ENCODE measurements at places on chromosomes 2 and 18.

GRCh38 chr2:40384714-40385113 lies 67.2 kb downstream of the SLC8A1 start:
- peak; percentile 1 for DNase-seq

GRCh38 chr18:45081566-45082181 lies 401.0 kb downstream of the SETBP1 start:
- DNase-seq, result no peak

- no peak for DNase-seq
These were observed 64.8 kb downstream of the DIPK1C start for GRCh38 chr18:74392323-74392722.

- DNase-seq, result no peak
These were observed 139.3 kb downstream of the ACOXL start for GRCh38 chr2:110871637-110872036.

- no peak for DNase-seq
These were observed 42.6 kb downstream of the FOSL2 start for GRCh38 chr2:28435241-28435640.

DNA sequence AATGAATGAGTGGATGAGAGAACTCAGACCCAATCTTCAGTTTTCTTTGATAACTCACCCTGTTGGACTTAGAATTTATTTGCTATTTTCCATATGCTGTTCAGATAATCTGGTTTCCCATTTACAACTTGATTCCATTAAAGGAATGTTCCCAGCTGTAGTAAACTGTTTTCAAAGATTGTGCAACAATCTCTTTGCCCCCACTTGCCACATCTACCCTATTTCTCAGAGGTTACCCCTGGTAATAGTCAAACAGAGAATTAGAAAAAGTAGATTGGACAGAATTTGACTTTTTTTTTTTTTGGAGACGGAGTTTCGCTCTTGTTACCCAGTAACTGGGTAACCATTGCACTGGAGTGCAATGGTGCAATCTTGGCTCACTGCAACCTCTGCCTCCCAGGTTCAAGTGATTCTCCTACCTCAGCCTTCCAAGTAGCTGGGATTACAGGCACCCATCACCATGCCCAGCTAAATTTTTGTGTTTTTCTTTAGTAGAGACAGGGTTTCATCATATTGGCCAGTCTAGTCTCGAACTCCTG lies 93.4 kb upstream of the SIX2 start:
- DNase-seq, result no peak

GRCh38 chr2:32652555-32653209 lies 24.8 kb downstream of the TTC27 start:
- no peak for DNase-seq

- no peak for DNase-seq
These were observed 80.6 kb downstream of the CLIP4 start for GRCh38 chr2:29195796-29196195.

GRCh38 chr2:130328710-130329109 lies 14.0 kb upstream of the IMP4 start:
- DNase-seq, result no peak

- DNase-seq, result no peak
These were observed 107.6 kb downstream of the SMAD7 start for GRCh38 chr18:48843162-48843561.

- DNase-seq, result no peak
These were observed 154.9 kb downstream of the MYO3B start for GRCh38 chr2:170332676-170333402.

DNA sequence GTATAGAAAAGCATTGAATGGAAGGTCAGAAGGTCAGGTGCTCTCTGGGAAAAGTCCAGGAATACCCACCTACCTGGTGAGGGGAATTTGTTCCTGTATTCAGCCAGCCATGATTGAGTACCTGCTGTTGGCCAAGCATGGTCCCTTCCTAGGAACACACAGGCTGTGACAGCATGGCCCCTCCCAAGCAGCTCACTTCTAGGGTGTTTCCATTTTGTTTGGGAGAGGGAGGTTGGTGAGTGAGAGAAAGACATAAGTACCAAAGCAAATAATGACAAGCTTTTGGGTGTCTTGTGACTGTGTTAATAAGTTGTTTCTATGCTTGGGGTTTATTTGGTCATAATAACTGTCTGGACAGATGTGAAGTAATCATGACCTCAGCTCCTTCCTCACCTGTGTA lies 46.3 kb downstream of the CABLES1 start:
- DNase-seq, result no peak

DNA sequence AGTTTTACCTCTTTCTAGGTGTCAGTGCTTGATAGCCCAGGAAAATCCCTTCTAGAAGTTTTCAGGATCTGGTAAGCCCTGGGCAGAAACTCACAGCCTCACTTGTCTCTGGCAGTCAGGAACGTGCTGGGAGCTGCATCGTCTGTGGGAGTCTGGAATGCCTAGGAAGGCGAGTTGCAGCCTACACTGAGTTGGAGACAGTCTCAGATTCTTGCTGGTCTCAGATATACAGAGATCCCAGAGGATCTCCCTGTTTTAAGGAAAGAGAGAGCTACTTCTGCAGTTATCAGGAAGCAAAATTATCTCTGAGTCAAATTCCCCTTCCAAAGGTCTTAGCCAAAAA lies 104.4 kb upstream of the CDC42EP3 start:
- DNase-seq, result no peak

DNA sequence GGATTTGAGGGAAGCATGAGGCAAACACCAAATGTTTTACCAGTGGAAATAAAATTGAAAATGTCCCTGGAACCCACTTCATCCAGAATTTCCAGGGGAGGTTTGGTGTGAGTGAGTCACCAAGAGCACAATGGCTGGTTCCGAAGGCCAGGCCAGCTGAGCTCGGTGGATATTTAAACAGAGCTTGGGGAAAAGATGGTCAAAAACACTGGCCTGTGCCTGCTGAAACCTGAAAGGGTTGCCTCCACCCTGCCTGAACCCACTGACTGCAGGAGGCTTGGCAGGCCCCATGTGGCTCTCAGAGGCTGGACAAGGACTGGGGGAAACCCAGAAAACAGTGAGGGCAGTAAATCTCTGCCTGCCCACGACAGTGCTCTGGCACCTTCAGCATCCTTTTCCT lies 93.9 kb downstream of the TTC32 start:
- DNase-seq, result no peak

DNA sequence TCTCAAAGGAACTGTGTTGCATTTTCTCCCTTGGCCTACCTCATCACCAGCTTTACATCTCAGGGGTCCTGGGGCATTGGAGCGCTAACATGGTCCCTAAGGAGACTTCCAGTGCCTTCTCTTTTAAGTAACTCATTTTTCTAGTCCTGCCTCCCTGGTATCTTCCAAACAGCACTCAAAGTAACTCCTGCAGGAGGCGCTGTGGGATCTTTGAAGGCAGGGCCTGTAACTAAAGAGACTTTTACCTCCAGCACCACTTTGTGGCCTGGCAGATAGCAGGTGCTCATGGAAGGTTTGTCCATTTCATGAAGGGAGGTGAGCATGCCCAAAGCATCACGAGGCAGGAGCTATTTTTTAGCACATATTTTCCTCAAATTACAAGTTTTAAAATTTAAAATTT lies 411.0 kb upstream of the GYPC start:
- peak; percentile 5 for DNase-seq

GRCh38 chr2:72915320-72915906 lies 1.9 kb upstream of the EMX1 start:
- DNase-seq, result no peak

- no peak for DNase-seq
These were observed 33.6 kb downstream of the ZCCHC2 start for GRCh38 chr18:62556397-62556796.

DNA sequence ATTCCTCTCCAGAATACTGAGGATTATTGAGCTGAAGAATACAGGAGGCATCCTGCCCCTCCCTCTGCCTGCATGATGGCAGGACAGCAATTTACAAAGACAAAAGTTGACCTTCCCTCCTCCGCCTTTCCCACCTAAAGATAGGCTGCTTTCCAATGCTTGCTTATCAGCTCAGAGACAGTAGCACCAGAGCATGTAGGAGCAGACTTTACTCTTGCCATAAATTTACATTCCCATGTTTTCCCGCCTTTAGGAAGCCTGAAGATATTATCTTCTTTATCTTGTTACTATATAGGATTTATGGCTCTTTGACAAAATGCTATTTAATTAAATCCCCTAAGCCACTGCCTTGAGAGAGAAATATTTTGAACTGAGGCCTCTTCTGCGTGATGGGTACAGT lies 135.6 kb upstream of the HNMT start:
- DNase-seq, result no peak

DNA sequence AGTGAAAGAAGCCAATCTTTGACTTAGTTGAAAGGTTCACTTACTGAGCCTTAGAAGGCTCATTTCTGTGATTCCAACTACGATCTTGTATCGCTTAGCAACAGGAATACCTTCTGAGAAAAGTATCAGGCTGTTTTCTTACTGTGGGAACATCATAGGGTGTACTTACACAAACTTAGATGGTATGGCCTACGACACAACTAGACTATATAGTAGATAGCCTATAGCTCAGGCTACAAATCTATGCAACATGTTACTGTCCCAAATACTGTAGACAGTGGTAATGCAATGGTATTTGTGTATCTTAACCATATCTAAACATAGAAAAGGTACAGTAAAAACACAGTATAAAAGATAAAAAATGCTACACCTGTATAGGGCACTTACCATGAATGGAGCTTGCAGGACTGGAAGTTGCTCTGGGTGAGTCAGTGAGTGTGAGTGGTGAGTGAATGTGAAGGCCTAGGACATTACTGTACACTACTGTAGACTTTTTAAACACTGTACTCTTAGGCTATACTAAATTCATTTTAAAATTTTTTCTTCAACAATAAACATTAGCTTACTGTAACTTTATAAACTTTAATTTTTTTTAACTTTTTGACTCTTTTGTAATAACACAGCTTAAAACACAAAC lies 148.8 kb upstream of the STON1 start:
- no peak for DNase-seq

DNA sequence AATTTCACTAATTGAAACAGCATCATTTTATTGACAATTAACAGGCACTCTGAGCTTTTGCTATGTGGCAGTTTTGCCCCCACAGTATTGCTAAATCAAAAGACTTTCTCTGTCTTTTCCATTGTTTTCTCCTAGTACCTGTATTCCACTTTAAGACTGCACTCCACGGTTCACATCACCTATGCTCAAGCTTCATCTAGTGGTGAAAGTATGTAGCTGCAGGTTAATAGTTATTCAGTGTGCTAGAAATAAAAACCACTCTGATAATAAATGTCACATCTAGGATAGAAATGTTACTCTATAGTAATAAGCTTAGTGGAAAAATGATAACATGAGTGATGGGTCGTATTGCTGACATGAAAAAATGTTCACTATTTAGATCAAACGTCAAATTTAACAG lies 24.6 kb downstream of the ARL6IP6 start:
- peak; percentile 4 for DNase-seq

- DNase-seq, result peak; percentile 84
These were observed 29.8 kb downstream of the BABAM2 start for GRCh38 chr2:27920148-27920885.

DNA sequence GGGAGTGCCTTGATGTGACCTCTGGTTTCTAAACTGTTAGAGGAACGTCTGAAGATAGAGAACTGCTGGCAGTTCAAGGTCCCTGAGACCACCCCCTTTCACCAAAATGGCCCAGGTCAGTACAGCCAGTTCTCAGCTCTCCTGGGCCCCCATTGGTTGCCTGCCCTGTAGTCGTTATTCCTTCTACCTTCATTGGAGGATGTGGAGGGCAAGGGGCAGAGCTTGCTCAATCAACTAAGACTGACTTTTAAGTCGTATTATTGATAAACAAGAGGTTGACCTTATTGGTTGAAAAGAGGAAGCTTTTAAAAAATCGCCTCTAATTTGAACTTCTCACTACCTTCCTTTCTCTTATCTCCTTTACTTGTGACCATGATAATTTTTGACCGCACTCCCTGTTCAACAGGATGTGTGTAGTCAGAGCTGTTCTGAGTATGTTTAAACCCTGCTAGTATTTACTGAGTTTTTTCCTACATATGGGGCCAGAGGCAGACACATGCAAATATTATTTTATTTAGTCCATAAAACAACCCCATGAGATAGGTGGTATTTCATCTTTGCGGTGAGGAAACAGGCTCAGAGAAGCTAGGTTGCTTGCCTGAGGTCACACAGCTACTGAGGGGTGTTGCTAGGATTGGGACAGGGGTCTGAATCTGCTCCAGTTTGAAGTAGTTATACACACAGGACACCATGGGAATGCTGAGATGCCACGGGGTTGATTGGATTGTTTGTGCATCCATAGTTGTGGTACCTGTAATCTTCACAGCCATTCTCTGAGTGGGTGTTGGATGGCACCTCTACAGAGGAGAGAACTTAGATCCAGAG lies 65.9 kb downstream of the TMEM247 start:
- peak; percentile 36 for DNase-seq

DNA sequence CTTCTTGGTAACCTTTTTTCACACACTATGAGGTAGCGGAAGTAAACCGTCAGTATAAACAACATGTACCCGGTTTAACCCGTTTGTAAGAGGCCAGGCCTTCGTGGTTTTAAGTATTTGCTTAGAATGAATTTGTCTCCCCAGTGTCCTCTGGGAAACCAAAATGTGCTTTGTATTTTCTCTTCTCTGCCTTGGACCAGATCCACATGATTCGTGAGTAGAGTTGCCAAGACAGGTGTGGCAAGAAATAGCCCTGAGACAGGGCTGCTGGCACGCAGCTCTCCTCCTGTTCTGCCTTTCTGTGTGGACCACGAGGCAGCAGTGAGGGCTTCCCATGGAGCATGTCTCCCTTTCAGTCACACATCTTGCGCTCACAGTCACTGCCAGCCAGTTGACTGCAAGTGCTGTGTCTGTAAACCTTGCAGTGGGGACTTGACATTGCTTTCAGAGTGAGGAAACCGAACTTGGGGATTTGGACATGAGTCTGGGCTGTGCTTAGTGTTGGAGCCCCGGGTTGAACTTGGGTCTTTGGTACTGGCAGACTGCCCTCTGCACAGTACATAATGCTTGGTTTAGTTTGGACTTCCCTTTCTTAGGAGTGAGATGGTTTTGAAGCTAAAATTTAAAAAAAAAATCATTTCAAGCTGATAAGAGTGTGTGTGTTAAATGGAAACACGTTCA lies 19.1 kb downstream of the BCL2L11 start:
- DNase-seq, result no peak

- no peak for DNase-seq
These were observed 9.3 kb upstream of the EFEMP1 start for GRCh38 chr2:55932843-55933242.

DNA sequence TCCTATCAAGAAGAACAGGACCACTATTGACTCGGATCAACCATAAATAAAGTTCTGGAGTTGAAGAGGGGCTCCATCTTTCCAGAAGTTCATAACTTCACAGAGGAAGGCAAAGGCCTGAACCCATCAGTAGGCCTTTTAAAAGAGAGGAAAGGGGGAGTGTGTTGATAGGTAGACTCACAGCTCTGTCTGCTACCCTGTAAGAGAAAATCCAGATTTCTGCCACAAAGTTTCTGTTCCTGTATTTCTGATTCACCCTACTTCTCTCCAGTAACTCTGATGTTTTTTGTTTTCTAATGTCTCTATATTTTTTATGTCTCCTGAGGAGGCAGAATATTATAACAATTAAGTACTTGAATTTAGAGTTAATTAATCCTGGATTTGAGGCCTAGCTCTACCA lies 564.0 kb downstream of the TNS1 start:
- no peak for DNase-seq

- no peak for DNase-seq
These were observed 839.5 kb upstream of the FANCL start for GRCh38 chr2:59080451-59081181.

- peak; percentile 15 for DNase-seq
These were observed 113.7 kb downstream of the XRCC5 start for GRCh38 chr2:216222650-216223352.

GRCh38 chr2:240986787-240987411 lies 11.5 kb upstream of the SNED1 start:
- DNase-seq, result no peak

- DNase-seq, result no peak
These were observed 1.1 kb downstream of the ENOSF1 start for GRCh38 chr18:711310-711656.

- peak; percentile 17 for DNase-seq
These were observed 266.5 kb downstream of the PTGR3 start for GRCh38 chr18:74942319-74942910.
